ENCODE measurements at places on chromosomes 16 and 17.

DNA sequence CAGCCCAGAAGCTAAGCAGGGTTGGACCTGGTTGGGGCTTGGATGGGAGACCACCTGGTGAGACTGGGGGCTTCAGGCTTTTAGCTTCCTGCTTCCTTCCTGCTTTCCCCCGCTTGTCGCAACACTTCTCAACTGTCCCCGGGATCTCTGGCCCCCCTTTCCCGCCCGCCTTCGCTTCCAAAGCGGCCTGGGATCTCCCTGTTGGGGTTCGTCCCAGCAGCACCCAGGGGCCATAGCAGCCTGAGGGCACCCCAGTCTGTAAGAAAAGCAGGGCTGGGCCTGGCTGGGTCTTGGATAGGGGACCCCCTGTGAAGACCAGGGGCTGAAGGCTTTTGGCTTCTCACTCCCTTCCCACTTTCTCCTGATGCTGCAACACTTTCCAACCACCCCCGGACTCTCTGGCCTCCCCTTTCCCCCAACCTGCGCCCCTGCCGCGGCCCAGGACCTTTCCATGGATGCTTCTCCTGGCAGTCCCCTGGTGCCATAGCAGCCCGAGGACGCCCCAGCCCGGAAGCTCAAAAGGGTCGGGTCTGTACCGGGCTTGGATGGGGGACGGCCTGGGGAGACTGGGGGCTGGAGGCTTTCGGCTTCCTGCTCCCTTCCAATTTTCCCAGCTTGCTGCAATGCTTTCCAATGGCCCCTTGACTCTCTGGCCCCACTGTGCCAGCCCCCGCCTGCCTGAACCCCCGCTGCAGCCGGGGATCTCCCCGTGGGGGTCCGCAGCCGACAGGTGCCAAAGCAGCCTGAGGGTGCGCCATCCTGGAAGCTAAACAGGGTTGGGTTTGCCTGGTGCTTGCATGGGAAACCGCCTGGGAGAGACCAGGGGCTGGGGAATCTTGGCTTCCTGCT is 2276.2 kb downstream of the TP53TG3F start:
- no peak for DNase-seq

- DNase-seq = no peak
Measured at GRCh38 chr16:15879255-15879811, 9.1 kb downstream of the CEP20 start.

- no peak for DNase-seq
Measured at GRCh38 chr16:72848028-72848400, 199.9 kb downstream of the ZFHX3 start.

DNA sequence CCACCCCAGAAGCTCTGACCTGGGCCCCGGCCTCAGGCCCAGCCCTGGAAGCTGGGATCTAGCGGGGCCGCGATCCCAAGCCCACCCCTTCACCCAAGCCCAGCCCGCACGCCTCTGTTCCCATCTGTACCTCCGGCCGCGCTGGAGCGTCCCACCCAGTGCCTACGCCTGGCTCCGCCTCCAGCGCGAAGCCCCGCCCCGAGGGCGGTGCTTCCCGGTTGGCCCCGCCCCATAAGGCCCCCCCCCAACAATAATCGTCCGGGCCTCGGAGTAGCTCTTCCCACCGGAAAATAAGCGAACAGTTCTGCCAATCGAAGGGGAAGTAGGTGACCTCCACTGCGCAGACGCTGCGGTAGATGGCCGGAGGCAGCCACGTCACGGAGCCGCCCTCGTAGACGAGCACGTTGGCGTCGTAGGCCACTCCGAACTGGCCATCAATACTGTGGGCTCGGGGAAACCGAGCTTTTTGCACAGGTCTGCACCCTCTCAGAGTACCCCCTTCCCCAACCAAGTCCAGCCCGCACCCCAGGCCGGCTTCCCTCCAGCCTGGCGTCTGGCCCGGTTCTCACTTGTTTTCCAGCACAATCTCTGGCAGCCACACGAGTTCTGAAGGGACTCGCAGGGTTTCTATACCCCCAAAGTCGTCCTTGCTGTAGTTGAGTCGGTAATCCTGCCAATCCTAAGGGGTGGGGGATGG is 1.1 kb downstream of the CHRNE start:
- no peak for DNase-seq

DNA sequence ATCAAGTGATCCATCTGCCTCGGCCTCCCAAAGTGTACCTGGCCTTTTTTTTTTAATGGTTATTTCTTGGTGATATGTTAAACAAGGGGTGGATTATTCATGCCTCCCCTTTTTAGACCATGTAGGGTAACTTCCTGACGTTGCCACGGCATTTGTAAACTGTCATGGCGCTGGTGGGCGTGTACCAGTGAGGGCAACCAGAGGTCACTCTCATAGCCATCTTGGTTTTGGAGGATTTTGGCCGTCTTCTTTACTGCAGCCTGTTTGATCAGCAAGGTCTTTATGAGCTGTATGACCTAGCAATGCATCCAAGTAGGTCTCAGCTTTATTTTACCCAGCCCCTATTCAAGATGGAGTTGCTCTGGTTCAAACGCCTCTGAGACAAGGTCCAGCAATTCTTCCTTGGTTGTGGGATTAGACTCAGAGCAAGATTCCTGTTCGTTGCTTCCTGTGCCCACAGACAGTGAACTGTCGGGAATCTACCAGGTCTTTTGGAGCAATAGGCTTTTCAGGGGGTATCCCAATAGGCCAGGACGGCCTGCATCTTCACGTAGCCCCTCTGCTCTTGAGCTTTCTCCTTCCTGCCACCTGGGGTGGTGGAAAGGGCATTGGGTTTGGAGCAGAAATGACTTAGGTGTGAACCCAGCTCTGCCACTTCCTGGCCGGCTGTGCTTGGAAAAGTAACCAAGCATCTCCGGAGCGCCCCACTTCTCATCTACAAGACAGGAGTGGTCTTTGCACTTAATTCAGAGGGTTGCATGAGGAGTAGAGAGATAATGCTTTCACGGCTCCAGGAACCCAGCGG is 52.9 kb upstream of the SEC14L1 start:
- no peak for DNase-seq

GRCh38 chr17:70314506-70314905 is 145.2 kb downstream of the KCNJ2 start:
- DNase-seq = no peak

- DNase-seq = no peak
Measured at GRCh38 chr17:63984236-63984635, 11.5 kb upstream of the SCN4A start.

- DNase-seq = no peak
Measured at GRCh38 chr16:10988164-10988803, 43.9 kb downstream of the CLEC16A start.

- DNase-seq = no peak
Measured at GRCh38 chr16:12240036-12240435, 263.5 kb downstream of the SNX29 start.

DNA sequence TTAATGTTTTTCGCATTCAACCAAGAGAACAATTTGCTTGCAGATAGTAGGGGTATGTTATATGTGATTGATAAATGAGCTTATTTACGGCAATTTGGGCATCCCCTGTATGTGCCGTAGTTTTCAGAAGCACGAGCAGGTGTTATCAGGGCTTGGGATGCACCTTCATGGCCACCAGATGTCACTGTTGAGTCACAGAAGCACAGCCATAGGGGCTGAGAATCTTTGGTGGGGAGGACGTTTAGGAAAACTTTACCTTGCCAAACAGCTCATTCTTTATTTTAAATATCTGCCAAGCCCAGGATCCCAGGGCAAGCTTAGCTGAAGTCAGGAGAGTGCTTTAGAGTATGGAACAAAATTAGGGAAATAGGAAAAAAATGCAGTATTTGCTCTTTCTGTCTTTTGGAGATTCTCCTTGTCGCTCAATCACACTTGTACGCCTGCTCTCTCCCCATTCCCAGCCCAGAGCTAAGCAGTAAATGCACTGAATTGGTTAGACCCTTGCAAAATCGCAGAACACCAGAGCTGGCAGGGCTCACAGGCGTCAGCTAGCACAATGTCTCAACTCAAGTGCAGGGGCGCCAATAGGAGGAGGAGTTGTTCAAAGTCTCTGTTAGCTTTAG is 93.6 kb upstream of the MPHOSPH6 start:
- peak; percentile 50 for DNase-seq

DNA sequence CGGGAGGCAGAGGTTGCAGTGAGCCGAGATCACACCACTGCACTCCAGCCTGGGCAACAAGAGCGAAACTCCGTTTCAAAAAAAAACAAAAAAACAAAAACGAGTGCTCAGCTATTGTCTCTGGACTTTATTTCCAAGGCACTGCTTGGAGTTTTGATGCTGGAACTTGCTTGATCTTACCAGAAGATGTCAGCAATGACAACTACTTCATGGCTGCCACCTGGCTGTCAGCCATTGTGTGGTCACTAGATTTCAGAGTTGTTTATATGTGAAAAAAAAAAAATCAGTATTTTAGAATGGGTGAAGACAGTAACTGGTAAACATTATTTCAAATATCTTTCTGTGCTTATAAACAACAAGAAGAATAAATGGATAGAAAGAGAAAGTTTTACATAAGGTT is 26.3 kb upstream of the OR4D1 start:
- no peak for DNase-seq

- no peak for DNase-seq
Measured at GRCh38 chr17:79231766-79232287, 157.2 kb downstream of the ENGASE start.

- DNase-seq = no peak
Measured at GRCh38 chr17:78991906-78992532, 12.3 kb upstream of the LGALS3BP start.

DNA sequence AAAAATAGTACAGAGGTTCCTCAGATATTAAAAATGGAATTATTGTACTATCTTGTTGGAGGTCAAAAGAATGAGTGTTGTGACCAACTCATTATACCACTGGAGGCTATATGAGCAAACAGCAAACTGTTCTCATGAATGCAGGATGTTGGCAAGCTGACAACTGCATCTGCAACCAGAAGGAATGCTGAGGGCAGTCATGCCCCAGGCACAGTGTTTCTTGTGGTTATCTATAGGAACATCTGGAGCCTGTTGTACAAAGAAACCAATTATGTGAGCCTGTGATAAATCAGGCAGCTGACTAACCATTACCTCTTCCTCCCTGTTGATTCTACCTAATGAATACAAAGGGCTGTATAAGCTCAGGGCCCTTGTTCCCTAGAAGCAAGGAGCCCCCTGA is 2057.1 kb downstream of the TP53TG3F start:
- DNase-seq = no peak

DNA sequence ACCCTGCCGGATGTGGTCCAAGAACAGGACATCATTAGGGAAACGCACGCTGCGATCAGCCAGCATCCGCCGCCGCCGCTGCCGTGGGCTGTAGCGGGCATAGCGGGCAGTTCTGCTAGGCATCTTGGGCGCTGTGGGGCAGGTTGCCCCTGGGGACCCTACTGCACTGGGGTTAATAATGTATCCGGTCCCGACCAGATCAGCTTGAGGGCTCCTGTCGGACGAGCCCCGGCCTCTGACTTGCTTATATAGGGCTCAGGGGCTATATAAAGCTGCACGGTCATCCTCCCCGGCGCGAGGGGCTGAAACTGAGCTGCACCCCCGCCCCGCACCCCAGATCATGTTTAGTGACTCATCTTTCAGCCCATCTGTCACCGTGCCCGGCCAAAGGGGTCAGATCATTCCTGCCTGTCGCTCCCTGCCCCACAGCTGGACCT is at the start of gene PPP1R27:
TSS of gene PPP1R27 (minus strand) at position 220 of the 437 bp plus-strand sequence. CDS start at position 123, 97 bp downstream.
- no peak for DNase-seq

DNA sequence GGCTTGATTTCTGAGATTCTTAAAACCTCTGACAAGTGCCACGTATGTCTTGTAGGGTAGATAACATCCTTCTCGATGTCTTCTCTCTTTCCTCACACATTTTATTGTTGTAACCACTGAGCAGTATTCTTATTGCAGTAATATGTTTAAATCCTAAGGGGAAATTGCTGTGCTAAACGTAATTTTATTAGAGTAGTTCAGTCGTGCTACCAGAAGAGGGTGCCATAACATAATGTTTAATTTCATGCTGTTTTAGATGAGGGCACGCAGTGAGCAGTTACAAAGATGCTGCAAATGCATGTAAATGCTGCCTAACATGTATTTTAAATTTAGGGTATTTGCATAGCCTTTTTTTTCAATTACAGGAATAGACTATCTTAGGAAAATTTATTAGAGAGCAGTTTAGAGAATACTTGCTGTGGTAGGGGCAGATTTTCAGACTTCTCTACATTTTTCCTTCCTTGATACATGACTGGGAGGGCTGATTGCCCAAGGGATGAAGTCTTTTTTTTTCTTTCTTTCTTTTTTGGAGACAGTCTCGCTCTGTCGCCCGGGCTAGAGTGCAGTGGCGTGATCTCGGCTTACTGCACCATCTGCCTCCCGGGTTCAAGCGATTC is 51.7 kb downstream of the GAN start:
- DNase-seq = peak; percentile 18

DNA sequence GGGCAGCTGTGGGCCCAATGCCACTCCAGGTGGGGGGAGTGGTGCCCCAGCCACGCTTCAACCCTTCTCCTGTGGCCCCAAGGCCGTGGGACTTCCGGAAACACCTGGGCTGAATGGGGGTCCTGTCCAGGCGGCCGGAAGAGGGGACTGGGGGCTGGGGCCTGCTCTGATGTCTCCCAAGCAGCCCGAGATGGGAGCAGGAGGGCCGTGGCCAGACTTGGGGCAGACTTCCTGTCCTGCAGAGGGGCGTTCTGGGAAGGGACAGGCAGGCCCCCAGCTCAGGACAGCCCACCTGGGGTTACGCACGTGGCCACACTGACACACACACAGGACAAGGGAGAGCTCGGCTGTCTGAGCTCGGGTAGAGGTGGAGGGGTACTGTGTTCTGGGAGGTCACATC is 5.1 kb downstream of the HSD3B7 start:
- no peak for DNase-seq

- no peak for DNase-seq
Measured at GRCh38 chr17:1967213-1967612, 57.9 kb downstream of the RTN4RL1 start.

DNA sequence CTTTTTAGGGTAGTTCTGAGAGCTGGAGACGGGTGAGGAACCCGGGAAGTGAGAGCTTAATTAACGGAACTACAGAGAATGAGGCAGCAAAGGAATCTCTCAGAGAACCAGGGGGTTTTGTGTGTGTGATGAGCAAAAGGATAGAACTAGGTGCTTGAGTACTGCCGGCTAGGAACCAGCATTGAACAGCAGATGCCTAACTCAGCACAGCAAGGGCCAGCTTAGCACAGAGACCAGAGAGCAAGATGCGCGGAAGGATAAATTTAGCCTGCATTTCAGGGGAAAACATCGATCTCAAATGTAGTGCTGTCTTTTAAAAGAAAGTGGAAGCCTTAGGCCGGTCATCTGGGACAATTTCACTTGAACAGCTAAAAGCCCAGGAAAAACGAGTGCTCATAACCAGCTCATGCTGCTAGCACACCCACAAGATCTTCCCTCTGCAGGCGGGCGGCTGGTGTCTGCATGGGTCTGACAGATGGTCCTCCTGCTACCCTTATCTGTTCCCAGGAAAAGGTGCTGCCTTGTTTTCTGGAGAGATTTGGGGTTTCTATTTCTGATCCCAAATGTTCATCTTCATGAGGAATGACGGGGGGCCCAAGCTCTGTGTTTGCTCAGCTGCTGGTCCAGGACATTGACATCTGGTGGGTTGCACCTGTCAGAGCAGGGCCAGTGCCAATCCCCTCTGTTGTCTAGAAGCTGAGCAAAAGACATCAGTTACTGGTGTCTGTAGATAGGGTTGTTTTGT is 103.9 kb downstream of the SOCS1 start:
- DNase-seq = no peak

GRCh38 chr17:36608280-36608679 is 6.9 kb downstream of the MRM1 start:
- no peak for DNase-seq
